ENCODE measurements at places on chromosomes 2 and 18. TPM values are rescaled to one million over a fixed set of nuclear protein-coding genes. Genes with fewer than 3 reads are reported as not detected.

DNA sequence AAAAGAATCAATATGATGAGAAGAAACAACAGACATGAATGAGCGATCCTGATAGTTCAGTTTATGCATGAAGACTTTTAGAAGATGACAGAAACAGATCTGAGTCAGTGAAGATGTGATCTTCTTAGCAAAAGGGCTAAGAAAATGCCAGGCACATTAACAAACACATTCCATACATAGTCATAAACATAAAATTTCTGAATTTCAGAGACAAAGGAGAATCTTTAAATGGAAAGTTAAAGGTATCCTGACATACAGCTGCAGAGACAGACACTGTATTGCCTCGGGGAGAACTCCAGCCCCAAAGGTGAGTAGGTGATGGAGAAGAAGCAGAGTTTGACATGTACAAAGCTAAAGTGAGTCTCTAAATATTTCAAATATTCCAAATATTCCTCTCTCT, 40.6 kb upstream of the FN1 start:
- no peak for DNase-seq

DNA sequence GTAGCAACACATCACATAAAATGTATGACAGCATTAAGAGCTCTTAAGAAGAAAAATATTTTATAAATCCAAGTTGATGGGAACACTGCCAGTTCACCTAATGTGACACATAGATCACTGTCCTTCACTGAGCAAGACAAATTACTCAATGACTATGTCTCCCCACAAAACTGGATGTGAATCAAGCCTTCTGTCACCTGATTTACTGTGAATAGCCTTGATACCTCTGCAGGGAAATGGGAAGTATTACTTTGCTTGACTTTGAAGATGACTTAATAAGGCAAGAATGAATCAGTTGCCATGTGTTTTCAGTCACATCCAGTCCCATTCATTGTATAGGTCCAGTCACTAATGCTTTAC, 94.6 kb downstream of the NYAP2 start:
- no peak for DNase-seq

SERPINB10 gene
- total RNA-seq: 1.7 TPM

EFHD1 gene
- 0.66 TPM for total RNA-seq

TEKT4 gene
- total RNA-seq: not detected

SLC30A3 gene
- total RNA-seq: not detected

DNA sequence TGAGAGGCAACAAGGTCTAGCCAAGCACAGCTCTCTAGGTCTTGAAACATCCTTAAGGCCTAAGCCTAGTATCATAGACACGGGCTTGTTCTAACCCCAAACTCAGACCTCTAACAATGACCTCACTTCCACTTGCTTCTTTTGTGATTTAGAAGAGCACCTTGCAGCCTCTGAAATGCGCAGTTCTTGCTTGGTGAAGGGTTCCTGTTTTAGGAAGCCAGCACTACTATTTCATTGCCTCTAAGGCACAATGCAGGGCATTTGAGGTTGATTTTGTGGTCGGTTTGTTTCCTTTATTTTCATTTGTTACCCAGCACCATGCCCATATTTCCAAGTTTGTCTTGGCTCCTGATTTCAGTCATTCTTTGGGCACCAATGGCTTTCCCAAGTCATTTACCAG, 117.0 kb upstream of the CYP1B1 start:
- DNase-seq: no peak

DNA sequence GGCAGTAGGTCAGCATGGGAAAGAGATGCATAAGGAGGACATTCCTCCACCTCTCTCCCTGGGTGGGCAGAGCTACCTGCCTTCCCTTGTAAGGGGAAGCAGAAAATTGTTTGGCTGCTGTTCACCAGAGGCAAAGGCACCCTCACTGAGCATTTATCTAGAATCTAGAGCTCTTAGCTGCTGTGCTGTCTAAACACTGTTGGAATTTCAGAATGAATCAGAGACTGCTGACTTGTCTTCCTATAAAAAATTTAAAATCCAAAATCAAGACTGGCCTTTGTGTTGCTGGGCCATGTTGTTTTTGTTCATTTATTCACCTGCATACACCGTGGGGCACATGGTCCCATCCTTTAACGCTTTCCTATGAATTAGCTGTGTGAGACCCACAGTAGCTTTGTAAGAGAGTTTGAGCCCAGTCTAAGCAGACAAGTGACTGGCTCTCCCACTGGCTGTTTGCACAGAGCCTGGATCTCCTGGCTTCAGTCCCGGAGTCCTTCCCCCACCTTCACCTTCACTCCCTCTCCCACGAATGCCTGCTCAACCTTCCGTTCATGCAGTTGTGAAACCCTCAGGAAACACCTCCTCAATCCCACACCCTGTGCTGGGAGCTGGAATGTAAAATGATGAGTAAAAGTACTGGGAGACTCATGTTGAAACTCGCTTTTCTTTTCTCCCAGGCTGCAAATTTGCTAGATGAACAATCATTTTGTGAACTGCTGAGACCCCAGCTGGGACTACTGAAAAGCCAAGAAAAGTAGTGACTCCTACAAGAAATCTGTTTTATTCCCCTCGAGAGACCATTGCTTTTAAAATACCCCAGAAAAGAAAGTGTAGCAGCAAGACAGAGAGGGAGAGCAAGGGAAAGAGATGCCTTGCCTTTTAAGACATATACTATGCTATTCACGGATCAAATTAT, 76.2 kb downstream of the FAM168B start:
- DNase-seq: no peak

All from SJSA1 (cell line).